ENCODE measurements at places on chromosomes 5 and 9.
A peak's percentile ranks its signal among the peaks of the same experiment; 100 is the strongest.

DNA sequence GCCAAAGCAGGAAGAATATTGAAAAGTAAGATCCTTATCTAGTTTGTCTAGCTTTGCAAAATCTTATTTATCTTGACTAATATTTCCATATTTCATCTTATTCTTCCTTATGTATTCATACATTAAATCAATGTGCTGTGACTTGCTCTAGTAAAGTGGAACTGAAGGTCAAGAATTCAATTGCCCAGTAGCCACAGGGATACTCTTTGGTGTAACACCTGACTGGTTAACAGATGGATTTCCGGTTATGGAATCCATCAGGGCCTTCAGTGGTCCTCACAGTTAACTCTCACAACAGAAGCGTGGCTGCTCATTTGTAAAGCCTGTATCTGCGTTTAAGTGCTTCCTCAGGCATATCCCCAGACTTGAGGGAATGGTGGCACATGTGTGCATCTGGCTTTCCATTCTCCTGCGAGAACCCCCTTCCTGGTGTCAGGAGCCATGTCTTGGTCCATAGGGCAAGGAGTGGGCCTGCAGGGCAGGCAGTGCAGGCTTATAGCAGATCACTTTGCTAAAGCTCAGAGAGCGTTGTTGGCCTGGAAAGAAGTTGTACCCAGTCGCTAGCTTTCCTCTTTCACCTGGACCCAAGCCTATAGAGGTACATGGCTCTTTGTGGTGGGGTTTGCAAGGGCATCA lies 99.2 kb downstream of the HSPA4 start:
- no peak for DNase-seq

- no peak for DNase-seq
Measured at GRCh38 chr5:169788168-169788567, 151.1 kb downstream of the DOCK2 start.

- no peak for DNase-seq
Measured at GRCh38 chr5:125326150-125326510, 579.7 kb upstream of the ZNF608 start.

DNA sequence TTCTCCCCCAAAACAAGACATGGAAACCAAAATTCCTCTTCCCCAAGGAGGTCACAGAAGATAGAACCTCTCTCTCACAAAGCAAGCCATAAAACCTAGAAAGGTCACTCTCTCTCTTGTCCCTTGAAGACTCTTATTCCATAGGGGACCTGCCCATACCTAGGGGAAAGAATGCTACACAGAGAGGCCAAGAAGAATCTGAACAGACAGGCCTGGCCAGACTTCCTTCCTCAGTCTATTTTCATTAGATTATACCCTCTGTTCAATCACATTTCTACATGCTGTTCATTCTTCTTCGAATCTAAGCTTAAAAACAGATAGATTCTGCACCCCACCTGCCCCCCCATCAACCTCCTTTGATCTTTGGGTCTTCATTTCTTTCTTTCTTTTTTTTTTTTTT lies 206.8 kb downstream of the TLE4 start:
- DNase-seq: no peak

- DNase-seq: peak; percentile 58
Measured at GRCh38 chr9:85522459-85523092, 219.2 kb downstream of the AGTPBP1 start.

- no peak for DNase-seq
Measured at GRCh38 chr5:61621202-61621650, 289.2 kb downstream of the ZSWIM6 start.

- DNase-seq: peak; percentile 46
Measured at GRCh38 chr9:76562511-76562911, 103.5 kb downstream of the GCNT1 start.

- no peak for DNase-seq
Measured at GRCh38 chr5:14146725-14147124, 3.6 kb downstream of the TRIO start.

DNA sequence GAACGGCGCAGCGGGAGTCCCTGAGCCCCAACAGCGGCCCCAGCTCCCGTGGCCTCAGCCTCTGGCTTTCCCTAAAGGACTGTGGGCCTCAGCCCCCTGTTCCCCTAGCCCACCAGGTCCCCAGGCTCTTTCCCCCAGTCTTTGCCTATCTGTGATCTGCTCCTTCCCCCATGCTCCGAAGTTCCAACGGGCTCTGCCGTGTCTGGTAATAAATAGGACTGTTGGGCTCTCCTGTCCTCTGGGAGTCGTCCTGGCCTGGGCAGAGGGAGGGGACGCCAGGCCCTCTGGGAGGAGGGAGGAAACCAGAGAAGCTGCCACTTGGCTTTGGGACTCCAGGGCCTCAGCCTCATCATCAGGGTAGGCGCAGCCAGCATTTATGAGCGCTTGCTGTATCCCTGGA lies 28.1 kb downstream of the ADGRD2 start:
- no peak for DNase-seq

- DNase-seq: no peak
Measured at GRCh38 chr5:79793722-79794121, 104.1 kb downstream of the CMYA5 start.

DNA sequence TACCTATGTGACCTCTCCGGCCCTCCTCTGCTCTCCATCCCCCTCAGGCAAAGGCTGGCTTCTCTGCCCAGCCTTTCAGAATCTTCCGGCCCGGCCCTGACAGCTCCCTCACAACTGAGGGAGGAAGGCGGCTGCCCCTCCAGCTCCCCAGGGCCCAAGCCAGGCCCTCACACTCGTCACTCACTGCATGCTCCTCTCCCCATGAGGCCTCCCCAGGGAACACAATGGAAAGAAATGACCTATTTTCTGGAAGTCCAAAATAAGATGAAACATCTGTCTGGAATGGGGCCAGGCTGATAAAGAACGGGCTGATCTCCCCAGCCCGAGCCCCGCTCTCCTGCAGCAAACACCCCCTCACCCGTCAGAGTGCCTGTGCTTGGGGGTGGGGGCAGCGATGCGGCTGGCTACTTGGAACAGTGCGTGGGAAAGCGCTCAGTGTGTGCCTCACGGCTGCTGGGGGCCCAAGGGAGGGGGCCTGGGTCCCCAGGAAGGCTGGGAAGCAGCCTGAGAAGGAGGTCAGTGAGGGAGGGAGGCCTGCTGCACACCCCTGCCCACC lies 11.3 kb downstream of the PDGFRB start:
- no peak for DNase-seq

DNA sequence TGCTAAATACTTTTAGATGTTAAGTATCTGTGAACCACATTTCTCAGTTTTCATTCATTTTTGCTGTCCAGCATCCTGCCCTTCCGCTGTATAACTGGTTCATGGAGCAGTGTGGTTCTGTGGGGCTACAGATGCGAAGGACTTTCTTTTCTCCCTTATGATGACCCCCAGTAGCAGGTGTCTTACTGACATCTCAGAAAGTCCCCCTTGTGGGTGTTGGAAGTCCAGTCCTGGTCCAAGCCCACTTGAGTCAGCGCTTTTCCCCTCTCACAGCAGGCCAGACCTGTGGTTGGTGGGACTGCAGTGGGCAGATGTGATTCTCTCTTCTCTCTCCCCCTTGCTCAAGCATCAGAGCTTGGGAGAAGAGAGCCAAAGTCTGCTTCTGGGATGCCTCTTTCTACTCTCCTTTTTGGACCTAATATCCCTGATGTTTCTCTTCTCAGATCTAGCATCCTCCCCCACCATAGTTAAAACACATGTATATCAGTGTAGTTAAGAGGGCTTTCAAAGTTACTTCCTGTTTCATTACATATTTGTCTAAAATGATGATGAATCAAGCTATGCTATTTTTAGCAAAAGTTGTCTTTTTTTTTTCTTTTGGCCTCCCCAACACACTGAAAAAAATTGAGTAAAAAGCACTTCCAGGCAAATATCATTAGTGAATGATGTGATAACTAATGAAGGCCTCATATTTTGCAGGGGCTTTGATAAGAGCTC lies 119.5 kb upstream of the ZNF618 start:
- no peak for DNase-seq

DNA sequence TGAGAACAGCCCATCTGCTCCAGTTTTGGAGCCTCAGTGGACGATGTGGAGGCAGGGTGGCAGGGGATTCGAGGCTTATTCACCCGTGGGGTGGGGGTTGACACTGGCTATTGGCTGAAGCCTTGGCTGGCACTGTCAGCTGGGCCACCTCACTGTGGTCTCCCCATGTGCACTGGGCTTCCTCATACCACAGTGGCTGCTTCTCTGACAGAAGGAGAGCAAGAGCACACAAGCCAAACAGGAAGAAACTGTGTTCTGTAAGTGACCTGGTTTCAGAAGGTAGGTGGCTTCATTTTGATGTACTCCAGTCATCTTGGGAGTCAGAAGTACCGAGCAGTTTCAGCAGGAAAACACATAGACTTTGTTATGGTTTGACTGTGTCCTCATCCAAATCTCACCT lies 24.7 kb upstream of the CTNND2 start:
- DNase-seq: no peak

DNA sequence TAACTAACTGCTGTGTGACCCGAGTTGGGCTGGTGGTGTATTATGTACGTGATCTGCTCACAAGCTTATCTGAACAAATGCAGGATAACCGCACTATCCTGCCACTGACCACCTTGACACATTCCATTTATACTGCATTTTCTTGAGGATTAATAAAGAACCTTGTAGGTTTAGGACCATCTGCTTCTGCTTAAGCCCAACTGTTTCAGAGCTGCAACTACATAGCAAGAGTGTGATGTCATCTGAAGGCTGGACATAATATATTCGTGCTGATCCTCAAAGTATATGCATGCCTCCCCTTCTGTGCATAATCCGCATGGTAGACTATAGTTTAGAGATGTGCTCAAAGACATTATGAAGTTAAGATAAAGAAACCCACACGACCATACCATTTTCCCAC lies 435.9 kb downstream of the BNC2 start:
- no peak for DNase-seq

- DNase-seq: peak; percentile 40
Measured at GRCh38 chr5:100901821-100902341, 1.2 kb downstream of the ST8SIA4 start.

- no peak for DNase-seq
Measured at GRCh38 chr5:38621840-38622437, 65.5 kb upstream of the LIFR start.

- peak; percentile 41 for DNase-seq
Measured at GRCh38 chr5:37839407-37840052, at the start of gene GDNF. Gene GDNF (minus strand): TSS chr5:37840041. CDS start chr5:37834796, 5,245 bp downstream.

- DNase-seq: no peak
Measured at GRCh38 chr5:119418606-119419100, 33.6 kb upstream of the HSD17B4 start.

DNA sequence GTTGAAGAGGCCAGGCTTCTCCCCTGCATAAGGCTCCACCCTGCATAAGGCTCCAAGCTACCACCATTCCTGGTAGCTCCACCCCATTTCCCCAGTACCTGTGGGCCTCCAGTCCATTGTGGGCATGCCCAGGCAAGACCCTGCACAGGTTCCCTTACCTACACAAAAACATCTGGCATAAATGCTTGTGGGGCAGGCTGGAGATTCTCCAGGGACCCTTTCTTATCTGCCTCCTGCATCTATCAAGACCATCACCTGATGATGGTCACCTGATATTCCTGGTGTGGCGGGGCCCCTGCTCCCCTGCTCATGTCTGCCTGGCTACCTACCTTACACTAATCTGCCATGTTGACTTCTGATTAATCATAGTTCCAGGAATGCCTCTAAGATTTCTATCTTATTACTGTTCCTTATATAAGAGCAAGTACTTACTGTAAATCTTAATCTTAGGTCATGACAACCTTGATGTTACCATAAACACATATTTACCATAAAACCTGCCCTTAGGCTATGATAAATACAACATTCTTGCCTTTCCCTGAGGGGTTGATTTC lies 41.0 kb downstream of the FGD3 start:
- no peak for DNase-seq

DNA sequence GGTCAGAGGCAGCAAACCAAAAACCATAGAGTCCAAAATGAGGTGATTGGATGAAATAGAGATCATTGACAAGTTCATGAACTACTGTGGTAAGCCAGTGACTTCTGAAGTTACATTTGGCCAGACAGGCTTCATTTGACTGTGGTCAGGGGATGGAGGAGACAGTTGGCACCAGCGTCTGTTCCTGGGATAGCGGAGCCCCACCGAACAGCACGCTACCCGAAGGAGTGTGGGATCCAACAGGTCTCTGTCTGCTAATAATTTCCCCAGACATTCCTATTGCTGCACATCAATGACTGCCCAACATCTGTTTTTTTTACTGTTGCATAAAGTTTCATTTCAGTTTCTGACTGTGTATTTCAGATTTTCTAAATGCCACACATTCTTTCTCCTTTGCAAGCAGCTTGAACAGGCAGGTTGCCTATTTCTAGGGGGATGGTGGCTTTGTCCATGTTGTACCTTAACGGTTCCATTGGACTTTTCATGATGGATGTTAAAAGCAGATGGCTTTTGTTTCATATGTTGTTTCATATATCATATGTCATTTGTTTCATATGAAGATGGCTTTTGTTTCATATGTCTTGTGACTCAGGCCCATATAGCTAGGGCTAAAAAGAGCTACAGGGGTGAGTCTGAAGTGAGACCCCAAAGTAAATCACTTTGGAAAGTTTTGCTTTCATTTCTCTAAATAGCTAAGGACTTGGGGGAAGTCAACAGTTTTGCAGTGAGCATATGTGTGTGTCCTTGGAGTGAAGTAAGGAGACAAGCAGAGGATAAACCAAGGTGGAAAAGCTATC lies 180.8 kb downstream of the GOLPH3 start:
- peak; percentile 32 for DNase-seq

- DNase-seq: no peak
Measured at GRCh38 chr9:112530751-112531205, 44.2 kb downstream of the KIAA1958 start.

DNA sequence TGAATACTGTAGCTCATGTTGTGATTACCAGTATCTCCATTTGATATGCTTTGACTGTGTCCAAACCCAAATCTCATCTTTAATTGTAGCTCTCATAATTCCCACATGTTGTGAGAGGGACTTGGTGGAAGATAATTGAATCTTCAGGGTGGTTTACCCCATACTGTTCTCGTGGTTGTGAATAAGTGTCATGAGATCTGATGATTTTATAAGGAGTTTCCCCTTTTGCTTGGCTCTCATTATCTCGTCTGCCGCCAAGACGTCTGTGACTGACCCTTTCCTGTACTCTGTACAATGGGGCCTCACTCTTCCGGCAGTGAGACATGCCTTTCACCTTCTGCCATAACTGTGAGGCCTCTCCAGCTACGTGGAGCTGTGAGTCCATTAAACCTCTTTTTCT lies 59.3 kb downstream of the TRIO start:
- DNase-seq: no peak

DNA sequence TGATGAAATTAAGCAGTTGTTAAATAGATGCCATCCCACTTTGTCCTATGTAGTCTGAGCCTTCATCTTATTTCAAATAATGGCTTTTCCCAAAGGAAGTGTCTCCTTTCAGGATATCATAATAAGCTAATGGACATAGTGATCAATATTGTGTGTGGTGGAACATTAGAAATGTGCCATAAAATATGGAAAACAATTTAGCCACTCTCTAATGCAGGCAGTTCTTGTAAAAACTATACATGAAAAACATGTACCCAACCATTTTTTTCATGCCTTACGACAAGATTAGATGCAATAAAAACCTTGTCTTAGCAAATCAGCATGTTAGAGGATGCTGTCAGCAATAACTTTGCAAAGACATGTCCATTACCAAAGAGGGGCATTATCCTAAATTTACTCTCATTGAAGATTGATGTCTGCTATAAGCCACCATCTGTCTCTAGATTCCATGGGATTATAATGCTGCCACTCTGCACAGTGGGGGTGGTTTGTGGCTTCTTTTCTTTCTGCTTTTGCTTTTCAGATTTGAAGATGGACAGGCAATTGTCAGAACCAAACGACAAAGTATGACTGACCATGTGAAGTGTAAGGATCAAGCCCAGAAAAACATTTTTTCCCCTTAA lies 724.0 kb upstream of the ZNF608 start:
- DNase-seq: no peak

- no peak for DNase-seq
Measured at GRCh38 chr5:157584628-157585027, 9.1 kb upstream of the ADAM19 start.
